ENCODE measurements at places on chromosomes 13 and 19. TPM values are rescaled to one million over a fixed set of nuclear protein-coding genes. Genes with fewer than 3 reads are reported as not detected.
A peak's percentile ranks its signal among the peaks of the same experiment; 100 is the strongest.

Gene GPR12
- total RNA-seq, result 2.6 TPM

Gene ERICH6B
- total RNA-seq, result not detected

Gene MRI1
- total RNA-seq, result 44.9 TPM

Gene MAB21L1
- total RNA-seq, result 12.5 TPM

Gene ZNF320
- total RNA-seq, result 21.2 TPM

Gene SAMD4B
- total RNA-seq, result 25.8 TPM

Gene GRIN3B
- 0.30 TPM for total RNA-seq

Gene KLK4
- total RNA-seq, result 0.59 TPM

Gene C13orf46
- 0.20 TPM for total RNA-seq

DNA sequence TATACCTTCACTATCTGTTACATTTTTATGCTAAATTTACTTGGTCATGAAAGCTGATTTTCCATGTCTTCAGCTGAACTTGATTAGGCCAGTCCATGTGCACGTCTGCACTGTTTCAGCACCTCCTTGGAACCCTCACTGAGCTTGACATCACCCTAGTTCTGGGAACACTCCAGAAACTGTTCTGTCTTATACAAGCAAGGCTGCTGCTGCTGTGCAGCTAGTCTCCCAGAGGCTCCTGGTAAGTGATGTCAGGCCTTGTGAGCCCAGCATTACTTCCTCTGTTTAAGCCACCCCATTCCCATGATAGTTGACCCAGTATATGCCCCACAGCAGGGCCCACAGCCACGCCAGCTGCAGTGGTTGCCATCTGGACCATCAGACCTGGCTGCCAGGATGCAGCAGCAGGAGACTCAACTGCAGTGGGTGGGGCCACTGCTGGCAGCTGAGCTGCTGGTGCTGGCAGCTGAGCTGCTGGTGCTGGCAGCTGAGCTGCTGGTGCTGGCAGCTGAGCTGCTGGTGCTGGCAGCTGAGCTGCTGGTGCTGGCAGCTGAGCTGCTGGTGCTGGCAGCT, 90.5 kb upstream of the AKAP11 start:
- peaks cover 6% of the 10 kb centered on the region for H3K36me3 ChIP-seq
- no peak overlapping the region for H3K27ac ChIP-seq
- no peaks in the 10 kb centered on the region for H3K4me1 ChIP-seq
- H3K27me3 ChIP-seq, result no peaks in the 10 kb centered on the region

- no peaks in the 10 kb centered on the region for H3K4me1 ChIP-seq
- no peak overlapping the region for H3K27ac ChIP-seq
- no peaks in the 10 kb centered on the region for H3K27me3 ChIP-seq
- DNase-seq, result no peak
- H3K36me3 ChIP-seq, result no peaks in the 10 kb centered on the region
- no peak overlapping the region for H3K4me3 ChIP-seq
These were observed 35.1 kb downstream of the TMEM255B start for GRCh38 chr13:113794086-113794485.

DNA sequence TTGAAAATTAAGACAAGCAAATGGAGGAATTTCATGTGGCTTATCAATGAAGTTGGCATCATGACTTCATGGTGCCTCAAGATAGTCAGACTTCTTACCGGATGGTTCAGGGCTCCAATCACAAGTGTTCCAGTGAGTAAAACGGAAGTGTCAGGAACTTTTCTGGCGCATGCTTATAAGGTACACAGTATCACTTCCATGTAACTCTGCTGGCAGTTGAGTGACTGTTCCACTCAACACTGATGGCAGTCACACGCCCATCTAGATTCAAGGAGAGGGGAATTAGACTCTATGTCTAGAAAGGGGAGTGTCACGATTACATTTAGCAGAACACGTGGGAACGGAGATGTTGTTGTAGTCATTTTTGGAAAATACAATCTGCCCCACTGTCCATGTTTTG, 114.3 kb downstream of the KCTD15 start:
- peaks cover 21% of the 10 kb centered on the region for H3K27me3 ChIP-seq
- H3K27ac ChIP-seq, result no peak overlapping the region
- DNase-seq, result no peak
- H3K36me3 ChIP-seq, result no peaks in the 10 kb centered on the region
- peaks cover 11% of the 10 kb centered on the region for H3K4me1 ChIP-seq
- no peak overlapping the region for H3K4me3 ChIP-seq

GRCh38 chr19:53389571-53389970, 5.4 kb upstream of the ZNF765 start:
- H3K4me3 ChIP-seq, result no peak overlapping the region
- H3K4me1 ChIP-seq, result peaks cover 13% of the 10 kb centered on the region
- no peaks in the 10 kb centered on the region for H3K27me3 ChIP-seq
- no peak for DNase-seq
- H3K36me3 ChIP-seq, result no peaks in the 10 kb centered on the region
- no peak overlapping the region for H3K27ac ChIP-seq

DNA sequence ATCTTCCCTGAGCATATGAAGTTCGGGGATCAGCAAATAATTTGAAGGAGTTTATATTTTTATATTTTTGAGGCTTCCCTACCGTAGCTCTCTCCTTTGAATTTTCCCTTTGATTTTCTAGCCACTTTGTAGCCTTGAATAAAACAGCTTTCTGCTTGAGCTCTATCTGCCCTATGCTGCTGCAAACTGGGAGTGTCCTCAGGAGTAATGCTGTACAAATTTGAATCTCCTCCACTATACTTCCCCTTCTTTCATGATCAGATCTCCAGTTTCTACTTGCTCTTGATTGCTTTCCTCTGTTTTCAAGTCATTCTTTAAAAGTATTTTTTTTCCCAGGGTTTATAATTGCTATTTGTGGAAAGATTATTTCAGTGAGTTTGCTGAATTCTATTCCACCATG, 14.6 kb downstream of the PDS5B start:
- no peak overlapping the region for H3K4me3 ChIP-seq
- no peak overlapping the region for H3K27ac ChIP-seq
- H3K4me1 ChIP-seq, result no peaks in the 10 kb centered on the region
- no peaks in the 10 kb centered on the region for H3K36me3 ChIP-seq
- H3K27me3 ChIP-seq, result no peaks in the 10 kb centered on the region

DNA sequence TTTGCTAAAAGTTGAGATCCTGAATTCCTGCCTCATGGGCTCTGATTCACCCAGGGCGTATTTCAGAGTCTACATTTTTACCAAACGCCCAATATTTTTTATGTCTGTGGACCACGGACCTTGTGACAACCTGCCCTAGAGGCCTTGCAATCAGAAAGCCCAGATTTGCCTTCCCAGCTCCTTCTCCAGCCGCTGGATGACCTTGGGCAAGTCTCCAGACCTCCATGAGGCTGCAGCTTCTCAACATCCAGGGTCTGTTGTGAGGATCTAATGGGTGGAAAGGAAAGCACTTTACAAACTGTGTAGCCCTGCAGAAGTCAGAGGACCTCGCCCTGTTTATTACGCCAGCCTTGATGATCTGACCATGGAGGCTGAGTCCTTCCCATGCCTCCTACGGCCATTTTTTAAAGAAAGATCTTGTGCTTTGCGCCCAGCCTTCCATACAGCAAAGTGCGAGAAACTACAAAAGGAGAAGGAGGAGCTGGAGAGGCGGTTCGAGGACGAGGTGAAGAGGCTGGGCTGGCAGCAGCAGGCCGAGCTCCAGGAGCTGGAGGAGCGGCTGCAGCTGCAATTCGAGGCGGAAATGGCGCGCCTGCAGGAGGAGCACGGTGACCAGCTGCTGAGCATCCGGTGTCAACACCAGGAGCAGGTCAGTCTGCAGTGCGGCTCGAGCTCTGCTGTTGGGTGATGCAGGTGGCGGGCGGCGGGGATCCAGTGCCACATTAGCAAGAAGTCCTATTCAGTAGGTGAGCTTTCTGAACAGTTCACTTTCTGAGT, 115.6 kb downstream of the SLC7A1 start:
- no peak overlapping the region for H3K27ac ChIP-seq
- no peaks in the 10 kb centered on the region for H3K27me3 ChIP-seq
- DNase-seq, result no peak
- peaks cover 25% of the 10 kb centered on the region for H3K4me1 ChIP-seq
- no peak overlapping the region for H3K4me3 ChIP-seq

DNA sequence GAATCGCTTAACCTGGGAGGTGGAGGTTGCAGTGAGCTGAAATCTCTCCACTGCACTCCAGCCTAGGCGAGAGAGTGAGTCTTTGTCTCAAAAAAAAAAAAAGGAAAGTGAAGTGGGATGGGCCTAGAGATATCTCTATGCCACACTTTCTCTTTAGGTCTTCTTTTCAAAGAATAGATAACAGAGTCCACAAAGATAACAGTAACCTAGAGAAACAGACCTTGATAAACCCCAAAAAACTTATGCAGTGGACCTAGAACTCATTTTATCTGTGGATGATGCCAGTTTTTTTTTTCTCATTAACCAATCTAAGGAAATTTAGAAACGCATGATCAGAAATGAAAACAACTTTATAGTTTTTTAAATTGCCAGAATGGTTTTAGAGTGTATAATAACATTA, 227.4 kb downstream of the LHFPL6 start:
- no peaks in the 10 kb centered on the region for H3K27me3 ChIP-seq
- H3K4me1 ChIP-seq, result no peaks in the 10 kb centered on the region
- no peak for DNase-seq
- H3K27ac ChIP-seq, result no peak overlapping the region
- H3K36me3 ChIP-seq, result no peaks in the 10 kb centered on the region

GRCh38 chr19:6705931-6706632, 14.4 kb downstream of the C3 start:
- no peak overlapping the region for H3K27ac ChIP-seq
- peaks cover 10% of the 10 kb centered on the region for H3K27me3 ChIP-seq
- no peak overlapping the region for H3K4me3 ChIP-seq

DNA sequence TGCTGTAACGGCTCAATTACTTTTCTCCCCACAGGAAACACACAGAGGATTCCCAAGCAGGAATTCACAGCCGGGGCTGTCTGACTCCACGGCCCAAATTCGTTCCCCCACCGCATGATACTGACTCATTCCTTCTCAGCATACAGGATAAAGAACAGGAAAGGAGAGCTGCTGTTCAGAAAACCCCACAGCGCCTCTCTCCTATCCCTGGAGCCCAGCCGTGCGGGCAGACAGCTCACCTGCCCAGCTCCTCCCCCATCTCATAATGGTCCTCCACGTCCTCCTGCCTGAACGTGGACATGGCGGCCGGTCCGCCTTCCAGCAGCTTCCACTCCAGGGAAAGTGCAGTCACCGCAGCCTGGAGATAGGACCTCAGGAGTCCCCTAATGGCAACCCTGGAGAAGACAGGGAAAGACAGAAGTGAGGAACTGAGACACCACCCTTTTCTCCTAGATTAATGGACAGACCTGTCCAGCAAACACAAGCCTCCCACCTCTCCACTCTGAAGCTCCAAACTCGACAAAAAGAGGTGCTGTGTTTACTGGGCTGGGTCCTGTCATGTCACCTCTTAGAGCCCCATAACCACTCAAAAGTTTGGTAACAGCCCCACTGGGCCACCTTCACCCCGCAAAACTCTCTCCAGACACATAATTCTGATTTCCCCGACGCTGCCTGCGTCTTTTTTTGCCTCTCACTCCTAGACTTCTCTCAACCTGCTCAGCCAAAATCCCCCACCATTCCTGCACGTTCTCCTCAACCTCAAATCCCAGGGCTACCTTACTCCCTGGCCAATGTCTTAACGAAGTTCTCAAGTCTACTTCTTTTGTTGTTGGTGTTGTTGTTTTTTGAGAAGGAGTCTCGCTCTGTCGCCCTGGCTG, 1.2 kb downstream of the DAPK3 start:
- H3K36me3 ChIP-seq, result peaks cover 57% of the 10 kb centered on the region
- DNase-seq, result no peak
- H3K27me3 ChIP-seq, result no peaks in the 10 kb centered on the region

- no peaks in the 10 kb centered on the region for H3K36me3 ChIP-seq
- peaks cover 31% of the 10 kb centered on the region for H3K4me1 ChIP-seq
- peak overlapping the region; percentile 67 for H3K27ac ChIP-seq
- H3K27me3 ChIP-seq, result peaks cover 2% of the 10 kb centered on the region
- H3K4me3 ChIP-seq, result peak overlapping the region; percentile 12
- no peak for DNase-seq
These were observed 81.4 kb downstream of the RNASEH2B start for GRCh38 chr13:50990818-50991506.

GRCh38 chr19:35718345-35719041, 690 bp downstream of the KMT2B start:
- peak overlapping the region; percentile 25 for H3K27ac ChIP-seq
- no peaks in the 10 kb centered on the region for H3K27me3 ChIP-seq
- peak overlapping the region; percentile 65 for H3K4me3 ChIP-seq
- H3K4me1 ChIP-seq, result peaks cover 42% of the 10 kb centered on the region

DNA sequence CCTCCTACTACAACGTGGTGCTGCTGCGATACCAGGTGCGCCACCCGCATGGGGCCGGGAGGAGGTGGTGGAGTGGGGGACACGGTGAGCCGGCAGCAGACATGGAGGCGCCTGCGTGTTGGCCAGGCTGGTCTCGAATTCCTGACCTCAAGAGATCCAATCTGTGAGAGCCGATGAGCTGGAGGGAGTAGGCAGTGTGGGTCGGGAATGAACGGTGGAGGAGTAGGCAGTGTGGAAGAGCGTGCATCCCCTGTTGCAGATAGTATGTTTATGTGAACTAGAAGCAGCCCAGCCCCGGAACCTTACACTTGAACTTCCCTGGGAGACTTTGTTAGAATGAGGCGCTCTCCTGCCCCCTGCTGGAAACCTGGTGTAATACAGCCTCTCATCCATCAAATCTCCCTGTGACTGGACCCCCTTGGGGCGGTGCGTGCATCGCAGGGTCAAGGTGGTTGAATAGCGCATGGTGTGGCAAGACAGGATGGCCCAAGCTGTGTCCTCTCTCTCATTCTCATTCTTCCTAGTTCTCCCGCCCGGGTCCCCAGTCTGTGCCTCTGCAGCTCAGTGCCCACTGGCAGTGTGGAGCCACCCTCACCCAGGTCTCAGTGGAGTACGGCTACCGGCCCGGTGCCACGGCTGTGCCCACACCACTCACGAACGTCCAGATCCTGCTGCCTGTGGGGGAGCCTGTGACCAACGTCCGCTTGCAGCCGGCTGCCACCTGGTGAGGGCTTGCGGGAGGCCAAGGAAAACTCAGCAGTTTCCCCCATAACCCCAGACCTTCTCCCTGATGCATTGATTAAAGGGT, 10.5 kb upstream of the B3GNT3 start:
- no peaks in the 10 kb centered on the region for H3K27me3 ChIP-seq
- H3K4me3 ChIP-seq, result no peak overlapping the region
- peaks cover 86% of the 10 kb centered on the region for H3K36me3 ChIP-seq

Measured in spinal cord (tissue), 10 donors.